Gastroesophageal sphincter (tissue), 4 donors: ENCODE measurements at places on chromosomes 12 and 14.
A peak's percentile ranks its signal among the peaks of the same experiment; 100 is the strongest.

DNA sequence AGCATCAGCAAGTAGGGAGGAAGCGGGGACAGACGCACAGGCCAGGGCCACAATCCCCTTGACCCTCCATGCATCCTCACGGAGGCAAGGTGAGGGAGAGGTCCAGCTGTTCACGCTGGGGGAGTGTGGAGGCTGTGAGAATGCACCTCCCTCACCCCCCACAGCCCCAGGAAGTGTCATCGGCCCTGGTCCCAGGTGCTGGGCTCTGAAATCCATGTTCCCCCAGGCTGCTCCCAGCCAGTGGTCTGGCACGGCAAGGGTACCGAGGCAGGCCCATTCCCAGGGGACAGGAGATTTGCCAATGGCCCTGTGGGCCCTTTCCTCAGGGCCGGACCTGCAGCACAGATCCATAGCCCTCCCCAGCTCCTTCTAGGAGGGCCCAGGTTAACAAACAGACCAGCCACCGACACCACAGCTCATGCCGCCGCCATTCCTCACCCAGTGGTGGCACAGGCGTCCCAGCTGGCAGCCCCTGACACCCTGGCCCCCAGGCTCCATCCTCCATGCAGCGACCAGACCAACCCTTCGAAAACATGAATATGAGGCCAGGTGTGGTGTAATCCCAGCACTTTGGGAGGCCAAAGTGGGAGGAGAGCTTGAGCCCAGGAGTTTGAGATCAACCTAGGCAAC is 21.9 kb upstream of the EIF5 start:
- H3K27ac ChIP-seq, result no peak overlapping the region
- H3K27me3 ChIP-seq, result peaks cover 4% of the 10 kb centered on the region
- no peak for ATAC-seq
- H3K36me3 ChIP-seq, result no peaks in the 10 kb centered on the region

DNA sequence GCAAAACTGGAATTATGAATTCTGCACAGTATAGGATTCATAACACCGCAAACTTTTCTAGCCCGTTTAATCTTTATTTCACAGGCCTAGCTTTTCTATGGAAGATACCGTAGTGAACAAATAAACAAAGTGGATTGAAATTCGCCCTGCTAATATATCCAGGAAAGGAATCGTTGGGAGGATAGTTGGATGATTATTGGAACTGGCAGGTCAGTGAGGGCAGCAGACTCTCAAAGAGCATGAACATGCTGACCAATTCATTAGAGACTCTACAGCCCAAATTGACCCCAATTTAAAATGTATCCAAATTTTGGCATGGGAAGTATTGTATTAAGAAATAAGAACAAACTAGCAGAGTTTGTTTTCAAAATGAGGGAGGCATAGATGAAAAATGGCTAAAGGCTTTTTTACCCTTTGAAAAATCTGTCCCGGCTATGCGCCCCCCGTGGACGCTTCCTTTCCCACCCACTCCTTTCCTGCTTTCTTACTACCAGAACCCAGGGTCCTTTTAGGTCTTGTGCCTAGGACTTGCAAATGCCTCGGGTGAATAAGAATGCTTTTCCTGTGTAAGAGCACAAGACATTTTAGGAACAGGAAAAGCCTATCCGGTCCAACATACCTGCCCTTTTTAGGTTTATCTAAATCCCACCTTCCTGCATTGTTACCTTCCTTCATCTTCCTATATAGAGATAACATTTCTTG is 84.6 kb upstream of the PTPRB start:
- H3K36me3 ChIP-seq, result no peaks in the 10 kb centered on the region
- no peak for ATAC-seq
- peaks cover 8% of the 10 kb centered on the region for H3K27me3 ChIP-seq
- peak overlapping the region; percentile 40 for H3K27ac ChIP-seq
- no peak overlapping the region for H3K4me3 ChIP-seq

GRCh38 chr14:100660498-100660881 is 66.2 kb upstream of the DLK1 start:
- H3K36me3 ChIP-seq, result no peaks in the 10 kb centered on the region
- no peak overlapping the region for H3K27ac ChIP-seq
- no peak overlapping the region for H3K4me3 ChIP-seq
- peaks cover 35% of the 10 kb centered on the region for H3K27me3 ChIP-seq

GRCh38 chr12:14868916-14869506 is 16.6 kb downstream of the MGP start:
- no peak for ATAC-seq
- H3K4me1 ChIP-seq, result no peaks in the 10 kb centered on the region
- no peak overlapping the region for H3K27ac ChIP-seq
- no peaks in the 10 kb centered on the region for H3K27me3 ChIP-seq
- no peaks in the 10 kb centered on the region for H3K36me3 ChIP-seq
- no peak overlapping the region for H3K4me3 ChIP-seq

GRCh38 chr14:102954081-102954789 is 31.8 kb downstream of the AMN start:
- ATAC-seq, result no peak
- no peak overlapping the region for H3K4me3 ChIP-seq
- peaks cover 20% of the 10 kb centered on the region for H3K4me1 ChIP-seq
- H3K27me3 ChIP-seq, result no peaks in the 10 kb centered on the region
- peaks cover 100% of the 10 kb centered on the region for H3K36me3 ChIP-seq
